ENCODE measurements at places on chromosomes 7 and 10.

DNA sequence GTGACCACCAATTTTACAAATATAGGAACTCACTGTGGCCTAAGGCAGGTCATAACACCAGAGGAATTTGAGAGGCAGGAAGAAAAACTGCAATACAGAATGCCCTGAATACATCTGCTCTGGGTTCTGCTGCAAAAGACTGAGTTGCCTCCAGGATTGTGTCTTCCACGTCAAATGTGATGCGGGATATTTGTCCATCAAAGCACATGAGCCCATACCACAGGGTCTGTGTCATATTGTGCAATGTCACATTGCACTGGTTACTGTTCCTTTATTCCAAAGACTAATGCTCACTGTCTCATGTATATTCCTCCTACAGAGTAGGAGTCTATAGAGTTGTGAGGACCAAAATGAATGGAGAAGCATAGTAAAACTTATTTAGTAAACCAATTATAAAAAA lies 58.6 kb upstream of the ABCB4 start:
- DNase-seq: no peak

DNA sequence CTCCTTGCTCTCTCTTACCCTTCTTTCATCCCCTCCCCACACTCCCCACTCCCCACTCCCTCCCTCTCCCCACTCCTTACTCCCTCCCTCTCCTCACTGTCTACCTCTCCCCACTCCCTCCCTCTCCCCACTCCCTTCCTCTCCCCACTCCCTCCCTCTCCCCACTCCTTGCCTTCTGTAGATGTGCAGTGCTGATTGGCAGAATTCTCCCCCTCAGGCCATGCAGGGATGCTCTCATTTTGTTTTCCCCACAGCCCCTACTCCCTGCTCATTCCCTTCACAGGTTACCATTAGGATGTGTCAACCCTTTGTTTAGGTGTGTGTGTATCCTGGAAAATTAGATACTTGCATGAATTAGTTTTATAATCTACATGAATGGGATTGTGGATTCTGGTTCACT lies 90.3 kb downstream of the CELF2 start:
- no peak for DNase-seq

DNA sequence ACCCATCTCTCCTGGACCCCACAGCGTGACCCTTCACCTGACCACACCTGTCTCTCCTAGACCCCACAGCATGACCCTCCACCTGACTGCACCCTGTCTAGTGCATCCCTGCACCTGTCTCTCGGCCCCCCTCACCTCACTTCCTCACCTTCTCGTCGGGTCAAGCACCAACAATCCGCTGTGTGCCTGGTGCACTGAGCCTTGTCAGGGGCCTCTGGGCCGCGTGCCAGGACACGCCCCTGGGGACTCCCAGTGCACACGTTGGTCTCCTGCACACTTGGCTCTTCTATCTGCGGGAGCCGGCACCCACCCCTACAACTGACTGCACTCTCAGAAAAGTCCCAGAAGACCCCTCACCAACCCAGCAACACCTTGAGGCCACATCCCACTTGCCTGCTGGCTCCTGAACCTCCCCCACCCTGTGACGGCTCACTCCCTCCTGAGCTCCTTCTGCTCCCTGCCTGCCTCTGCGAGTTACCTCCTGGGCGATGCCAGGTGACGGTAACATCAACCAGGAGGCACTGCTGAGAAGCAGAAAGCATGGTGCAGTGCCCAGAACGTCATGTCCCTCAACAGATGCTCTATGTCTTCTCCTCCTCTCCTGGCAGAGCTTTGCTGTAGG lies 147.6 kb downstream of the DIP2C start:
- no peak for DNase-seq

GRCh38 chr7:27442455-27442854 lies 199.9 kb downstream of the EVX1 start:
- no peak for DNase-seq

- DNase-seq: no peak
Observed at GRCh38 chr7:156122752-156123354, 310.6 kb upstream of the SHH start.

- DNase-seq: no peak
Observed at GRCh38 chr7:30269490-30269889, 14.9 kb upstream of the ZNRF2 start.

- DNase-seq: no peak
Observed at GRCh38 chr10:49569031-49569631, 30.2 kb upstream of the ERCC6 start.

DNA sequence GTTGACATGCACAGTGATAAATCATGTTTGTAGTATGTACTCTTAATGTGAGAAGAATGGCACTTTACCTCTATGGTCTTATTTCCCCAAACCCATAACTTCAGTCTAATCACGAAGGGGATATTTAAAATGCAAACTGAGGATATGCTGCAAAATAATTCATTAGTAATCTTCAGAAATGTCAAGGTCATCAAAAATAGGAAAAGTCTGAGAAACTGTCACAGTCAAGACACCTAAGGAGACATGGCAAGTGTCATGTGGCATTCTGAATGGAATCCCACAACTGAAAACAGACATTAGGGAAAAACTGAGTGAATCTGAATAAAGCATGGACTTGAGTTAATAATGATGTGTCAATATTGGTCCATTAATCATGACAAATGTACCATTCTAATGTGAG lies 605.5 kb upstream of the ANKRD30A start:
- DNase-seq: no peak

DNA sequence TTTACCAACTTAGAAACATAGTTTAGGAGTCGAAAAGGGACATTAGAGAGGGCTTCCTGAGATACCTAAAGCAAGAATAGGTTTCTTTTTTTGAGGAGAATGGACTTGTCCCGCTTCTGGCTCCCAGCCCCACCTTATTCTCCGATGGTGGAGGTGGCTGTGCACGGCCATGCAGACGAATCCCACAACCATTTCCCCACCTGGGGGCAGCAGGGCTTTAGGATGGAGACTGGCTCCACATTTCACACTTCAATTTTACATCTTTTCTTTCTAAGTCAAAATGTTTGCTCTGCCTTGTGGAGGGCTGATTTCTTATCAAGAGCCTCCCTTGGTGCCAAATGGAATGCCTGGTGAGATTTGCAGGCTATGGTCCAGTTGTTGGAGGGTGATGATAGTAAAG lies 118.5 kb downstream of the GLRX3 start:
- DNase-seq: no peak

- no peak for DNase-seq
Observed at GRCh38 chr7:129643550-129644170, 32.1 kb downstream of the NRF1 start.

DNA sequence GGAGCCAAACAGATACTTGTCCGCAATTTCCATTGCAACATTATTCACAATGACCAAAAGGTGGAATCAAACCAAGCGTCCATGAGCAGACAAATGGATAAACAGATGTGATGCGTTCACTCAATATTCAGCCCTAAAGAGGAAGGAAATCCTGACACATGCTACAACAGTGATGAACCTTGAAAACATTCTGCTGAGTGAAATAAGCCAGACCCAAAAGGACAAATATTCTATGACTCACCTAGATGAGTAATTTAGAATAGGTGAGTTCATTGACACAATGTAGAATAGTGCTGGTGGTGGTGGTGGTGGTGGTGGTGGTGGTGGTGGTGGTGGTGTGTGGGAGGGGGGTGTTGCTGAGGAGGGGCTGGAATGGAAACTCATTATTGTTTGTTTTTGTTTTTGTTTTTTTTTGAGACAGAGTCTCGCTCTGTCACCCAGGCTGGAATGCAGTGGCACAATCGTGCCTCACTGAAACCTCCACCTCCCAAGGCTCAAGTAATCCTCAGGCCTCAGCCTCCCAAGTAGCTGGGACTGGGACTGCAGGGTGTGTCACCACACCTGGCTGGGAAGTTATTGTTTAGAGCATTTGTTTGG lies 28.6 kb downstream of the SMKR1 start:
- no peak for DNase-seq

DNA sequence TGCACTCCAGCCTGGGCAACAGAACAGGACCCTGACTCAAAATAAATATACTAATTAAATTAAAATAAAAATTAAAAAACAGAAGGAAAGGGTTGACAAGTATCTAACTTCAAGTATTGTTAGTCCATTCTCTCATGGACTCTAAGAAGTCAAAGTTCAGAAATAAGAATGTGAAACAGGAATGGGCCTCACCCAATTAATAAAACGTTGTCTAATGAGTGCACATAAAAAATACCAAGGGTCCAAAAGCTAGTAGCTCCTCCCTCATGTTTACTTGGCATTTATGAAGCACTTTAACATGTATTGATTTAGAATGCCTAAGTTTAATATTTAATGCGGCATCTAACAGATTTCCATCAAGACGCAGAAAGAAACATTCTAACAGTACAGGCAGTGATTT lies 18.9 kb downstream of the FAM171A1 start:
- DNase-seq: no peak

GRCh38 chr7:47300472-47301104 lies 281.3 kb downstream of the TNS3 start:
- DNase-seq: no peak
